ENCODE measurements at places on chromosomes 5 and 9.

DNA sequence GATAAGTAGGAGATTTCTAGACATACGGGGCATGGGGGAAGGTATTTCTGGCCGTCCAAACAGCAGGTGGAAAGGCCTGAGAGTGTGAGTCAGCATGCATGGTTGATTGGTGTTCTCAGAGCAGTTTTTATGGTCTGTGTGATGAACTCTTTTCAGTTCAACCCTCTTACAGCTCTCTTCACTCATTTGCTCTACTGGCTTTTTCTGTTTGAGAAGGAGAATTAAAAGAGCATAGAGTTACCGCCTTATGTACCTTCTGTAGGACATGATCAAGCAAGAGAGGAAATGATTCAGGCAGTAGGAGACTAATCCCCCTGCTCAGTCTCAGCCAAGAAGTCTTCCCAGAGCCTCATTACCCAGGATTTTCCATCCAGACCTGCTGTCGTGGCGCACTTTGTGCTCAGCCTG is 92.4 kb downstream of the PRDM6 start:
- DNase-seq, result no peak

- no peak for DNase-seq
Measured at GRCh38 chr5:76445063-76445462, 42.0 kb downstream of the IQGAP2 start.

- peak; percentile 51 for DNase-seq
Measured at GRCh38 chr5:125081101-125081500, 334.7 kb upstream of the ZNF608 start.

DNA sequence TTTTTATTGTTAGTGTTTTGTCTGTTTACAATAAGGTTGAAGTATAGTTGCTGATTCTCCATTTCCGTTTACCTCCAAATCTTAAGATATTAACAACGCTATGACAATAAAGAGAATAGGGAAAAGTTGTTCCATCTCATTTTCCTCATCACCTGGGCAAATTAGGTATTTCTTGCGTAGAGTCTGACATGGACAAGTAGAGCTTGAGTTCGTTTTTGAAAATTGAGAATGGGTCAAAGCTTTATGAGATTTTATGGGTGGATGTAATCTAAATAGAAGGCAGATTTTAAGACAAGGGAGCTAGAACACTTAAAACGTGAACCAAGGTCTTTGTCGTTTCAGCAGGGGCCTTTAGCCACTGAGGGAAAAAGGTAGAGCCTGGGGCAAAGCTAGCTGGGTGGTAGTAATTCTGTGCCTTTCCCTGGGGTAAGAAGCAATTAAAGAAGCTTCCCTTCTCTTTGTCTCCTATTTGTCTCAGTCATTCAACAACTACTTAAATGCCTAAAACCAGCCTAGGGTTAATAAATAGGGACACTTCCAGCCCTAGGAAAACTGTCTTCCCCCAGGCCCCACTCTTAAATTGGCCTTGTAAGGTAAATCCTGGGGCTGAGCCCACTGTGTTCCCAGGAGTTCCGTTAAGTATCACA is 551 bp upstream of the CAAP1 start:
- DNase-seq, result no peak

- DNase-seq, result peak; percentile 98
Measured at GRCh38 chr9:111178331-111179055, 140.2 kb upstream of the LPAR1 start.

- DNase-seq, result no peak
Measured at GRCh38 chr9:112664531-112664930, 53.4 kb downstream of the INIP start.

- DNase-seq, result peak; percentile 39
Measured at GRCh38 chr5:96141749-96142148, 180.1 kb upstream of the ELL2 start.

- DNase-seq, result peak; percentile 15
Measured at GRCh38 chr5:74433255-74433895, 207.2 kb downstream of the ENC1 start.

GRCh38 chr5:131377785-131378325 is 114.0 kb downstream of the CDC42SE2 start:
- DNase-seq, result no peak

DNA sequence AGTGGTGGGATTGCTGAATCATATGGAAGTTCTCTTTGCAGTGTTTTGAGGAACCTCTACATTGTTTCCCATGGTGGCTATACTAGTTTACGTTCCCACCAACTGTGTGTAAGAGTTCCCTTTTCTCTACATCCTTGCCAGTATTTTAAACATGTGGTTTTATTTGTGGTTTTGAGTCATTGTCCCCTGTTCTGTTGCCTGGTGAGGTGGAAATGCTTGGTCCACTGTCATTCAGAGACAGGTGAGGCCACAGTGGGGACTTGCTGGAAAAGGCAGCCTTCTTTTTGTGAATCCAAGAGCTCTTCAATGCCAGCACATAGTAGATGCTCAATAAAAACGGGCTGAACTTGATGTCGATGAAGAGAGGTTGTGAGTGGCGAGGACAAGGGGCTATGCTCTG is 44.2 kb downstream of the SH3PXD2B start:
- peak; percentile 95 for DNase-seq

DNA sequence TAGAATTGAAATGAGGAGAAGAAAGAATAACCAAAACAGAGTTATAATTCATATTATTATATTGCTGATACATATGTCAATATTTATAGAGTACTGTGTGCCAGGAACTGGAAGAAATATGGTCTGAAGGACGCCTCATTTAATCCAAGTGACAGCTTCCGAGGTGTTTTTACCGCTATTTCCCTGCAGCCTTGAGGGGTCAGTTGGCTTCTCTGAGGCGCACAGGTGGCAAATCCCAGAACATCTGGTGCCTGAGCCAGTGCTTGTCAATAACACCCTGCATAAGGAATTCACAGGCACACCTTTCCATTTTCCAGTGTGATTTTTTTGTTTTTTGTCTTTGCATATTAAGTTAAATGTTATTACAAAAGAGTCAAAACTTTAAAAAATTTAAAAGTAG is 43.3 kb upstream of the CTSL start:
- DNase-seq, result no peak

DNA sequence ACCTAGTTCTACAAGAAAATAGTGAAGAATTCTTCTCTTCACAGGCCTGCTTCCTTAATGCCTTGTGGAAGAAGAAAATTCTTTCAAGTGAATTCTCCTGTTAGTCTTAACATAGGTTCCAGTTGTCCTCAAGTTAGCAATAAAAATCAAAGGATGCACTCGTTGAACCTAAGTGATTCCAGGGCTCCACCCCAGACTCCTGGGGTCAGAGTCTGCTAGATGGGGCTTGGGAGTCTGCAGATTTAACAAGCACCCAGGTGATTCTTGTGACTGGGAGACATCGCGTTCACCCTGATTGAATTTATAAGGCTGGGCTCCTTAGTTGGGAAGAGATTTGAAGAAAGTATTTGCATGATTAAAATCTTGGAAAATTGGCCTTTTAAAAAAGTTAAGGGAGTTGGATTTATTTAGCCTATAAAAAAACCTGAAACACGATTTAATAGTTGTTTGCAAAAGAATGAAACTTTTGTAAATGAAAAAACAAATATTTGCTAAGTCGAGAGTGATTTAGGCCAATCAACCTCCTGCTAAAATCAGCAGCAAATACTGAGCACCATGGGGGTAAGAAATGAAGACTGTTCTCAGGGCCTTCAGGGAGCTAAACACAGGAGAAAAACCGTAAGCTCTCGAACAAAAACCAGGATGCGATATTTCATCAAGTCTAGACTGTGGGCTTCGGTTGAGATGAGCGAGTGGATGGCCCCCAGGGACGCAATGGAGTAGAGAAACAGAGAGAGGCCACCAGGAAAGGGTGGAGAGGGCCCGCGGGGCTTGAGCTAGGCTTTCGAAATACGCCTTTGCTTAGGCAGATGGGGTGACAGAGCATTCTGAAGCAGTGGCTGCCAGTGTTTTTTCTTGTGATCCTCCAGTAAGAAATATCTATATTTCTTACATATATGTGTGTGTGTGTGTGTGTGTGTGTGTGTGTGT is 86.9 kb upstream of the TTC23L start:
- peak; percentile 80 for DNase-seq
